Activated B cell treated with CpG ODN at 0.5 μM for 24 hours (primary cell): ENCODE measurements at places on chromosomes 11 and 22.

- no peak overlapping the region for H3K4me3 ChIP-seq
- no peaks in the 10 kb centered on the region for H3K36me3 ChIP-seq
- H3K4me1 ChIP-seq = no peaks in the 10 kb centered on the region
- H3K27me3 ChIP-seq = peaks cover 67% of the 10 kb centered on the region
Observed at GRCh38 chr11:61567286-61568061, 13.4 kb downstream of the SYT7 start.

- no peaks in the 10 kb centered on the region for H3K4me1 ChIP-seq
- H3K36me3 ChIP-seq = no peaks in the 10 kb centered on the region
- H3K27ac ChIP-seq = no peak overlapping the region
- peaks cover 16% of the 10 kb centered on the region for H3K27me3 ChIP-seq
- no peak for DNase-seq
Observed at GRCh38 chr22:49354516-49355210, 473.0 kb downstream of the BRD1 start.

GRCh38 chr11:77650123-77650522 lies 12.5 kb upstream of the CLNS1A start:
- no peak for DNase-seq
- H3K27me3 ChIP-seq = peaks cover 4% of the 10 kb centered on the region
- no peaks in the 10 kb centered on the region for H3K4me1 ChIP-seq
- no peak overlapping the region for H3K4me3 ChIP-seq

DNA sequence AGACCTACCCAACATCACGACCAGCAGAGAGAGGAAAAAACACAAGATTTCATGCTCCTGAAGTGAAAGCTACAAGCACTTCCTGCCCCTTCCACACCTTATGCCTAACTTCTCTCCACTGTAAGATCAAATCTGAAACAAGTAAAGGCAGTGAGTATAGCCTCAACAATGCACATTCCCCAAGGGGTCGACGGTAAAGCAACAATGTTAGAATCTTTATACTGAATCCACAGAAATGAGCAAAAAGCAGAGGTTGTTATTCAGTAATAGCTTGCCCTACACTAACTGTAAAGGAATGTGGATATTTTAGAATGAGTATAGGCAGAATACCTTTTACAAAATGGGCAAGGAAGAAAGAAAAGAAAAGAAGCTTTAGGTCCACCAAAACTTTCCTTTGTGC lies 15.6 kb downstream of the ARFGAP3 start:
- H3K4me3 ChIP-seq = no peak overlapping the region
- H3K36me3 ChIP-seq = peaks cover 57% of the 10 kb centered on the region
- no peak overlapping the region for H3K27ac ChIP-seq
- peaks cover 3% of the 10 kb centered on the region for H3K4me1 ChIP-seq
- no peaks in the 10 kb centered on the region for H3K27me3 ChIP-seq
- DNase-seq = no peak

DNA sequence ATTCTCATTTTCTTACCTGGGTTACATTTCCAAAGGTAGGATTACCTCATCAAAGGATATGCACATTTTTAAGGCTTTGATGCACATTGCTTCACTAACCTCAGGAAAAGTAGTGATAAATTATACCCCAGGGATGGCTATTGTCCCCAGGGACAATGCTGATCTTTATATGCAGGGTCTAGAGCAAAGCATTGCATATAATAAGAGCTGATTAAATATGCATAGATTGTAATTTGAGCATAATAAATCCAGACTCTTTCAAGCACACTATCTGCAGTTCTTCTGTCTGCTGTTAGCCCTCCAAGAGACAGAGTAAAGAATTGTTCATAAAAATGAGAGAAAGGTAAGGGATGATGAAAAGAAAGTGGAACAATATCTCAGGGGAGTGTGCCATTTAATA lies 57.3 kb upstream of the SYT13 start:
- no peak overlapping the region for H3K27ac ChIP-seq
- H3K4me1 ChIP-seq = peaks cover 17% of the 10 kb centered on the region
- no peaks in the 10 kb centered on the region for H3K36me3 ChIP-seq
- H3K4me3 ChIP-seq = no peak overlapping the region
- H3K27me3 ChIP-seq = peaks cover 14% of the 10 kb centered on the region

DNA sequence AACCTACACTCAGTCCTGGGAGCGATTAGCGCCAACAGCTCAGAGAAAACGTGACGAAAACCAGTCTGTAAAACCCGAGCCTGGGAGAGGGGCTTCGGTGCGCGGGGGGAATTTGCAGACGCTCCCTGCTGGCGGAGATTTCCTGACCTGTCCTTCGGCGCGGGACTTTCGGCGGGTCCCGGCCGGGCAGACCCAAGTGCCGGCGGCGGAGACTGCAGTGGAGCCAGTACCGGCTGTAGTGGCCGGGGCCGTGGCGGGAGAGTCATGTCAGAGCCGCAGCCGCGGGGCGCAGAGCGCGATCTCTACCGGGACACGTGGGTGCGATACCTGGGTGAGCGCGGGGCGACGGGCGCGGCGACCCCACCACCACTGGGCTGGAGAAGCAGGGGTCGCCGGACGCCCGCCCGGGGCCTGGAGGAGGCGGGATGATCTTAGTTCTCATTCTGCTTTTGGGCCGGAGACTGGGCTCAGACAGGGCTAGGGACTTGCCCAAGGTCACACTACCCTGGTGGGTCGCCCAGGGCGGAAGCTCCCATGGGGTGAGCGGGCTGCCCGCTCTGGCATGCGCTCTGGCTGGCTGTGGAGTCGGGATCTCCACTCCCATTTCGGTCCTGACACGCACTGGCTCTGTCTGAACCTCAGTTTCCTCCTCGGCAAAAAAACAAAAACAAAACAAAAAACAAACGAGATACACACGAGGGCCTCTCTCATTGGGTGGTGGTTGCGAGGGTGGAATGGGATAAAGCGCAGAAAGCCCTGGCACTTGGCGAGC lies at the start of gene MTFP1:
TSS of gene MTFP1 (plus strand) at position 153 of the 772 bp plus-strand sequence. CDS start at position 265, 112 bp downstream.
- H3K4me3 ChIP-seq = peak within 1 kb of the TSS; percentile 97
- H3K4me1 ChIP-seq = peaks cover 47% of the 10 kb centered on the region
- peak within 1 kb of the TSS; percentile 96 for H3K27ac ChIP-seq
- H3K27me3 ChIP-seq = no peaks in the 10 kb centered on the region

GRCh38 chr11:41499429-41499828 lies 40.0 kb upstream of the LRRC4C start:
- no peaks in the 10 kb centered on the region for H3K27me3 ChIP-seq
- DNase-seq = no peak

DNA sequence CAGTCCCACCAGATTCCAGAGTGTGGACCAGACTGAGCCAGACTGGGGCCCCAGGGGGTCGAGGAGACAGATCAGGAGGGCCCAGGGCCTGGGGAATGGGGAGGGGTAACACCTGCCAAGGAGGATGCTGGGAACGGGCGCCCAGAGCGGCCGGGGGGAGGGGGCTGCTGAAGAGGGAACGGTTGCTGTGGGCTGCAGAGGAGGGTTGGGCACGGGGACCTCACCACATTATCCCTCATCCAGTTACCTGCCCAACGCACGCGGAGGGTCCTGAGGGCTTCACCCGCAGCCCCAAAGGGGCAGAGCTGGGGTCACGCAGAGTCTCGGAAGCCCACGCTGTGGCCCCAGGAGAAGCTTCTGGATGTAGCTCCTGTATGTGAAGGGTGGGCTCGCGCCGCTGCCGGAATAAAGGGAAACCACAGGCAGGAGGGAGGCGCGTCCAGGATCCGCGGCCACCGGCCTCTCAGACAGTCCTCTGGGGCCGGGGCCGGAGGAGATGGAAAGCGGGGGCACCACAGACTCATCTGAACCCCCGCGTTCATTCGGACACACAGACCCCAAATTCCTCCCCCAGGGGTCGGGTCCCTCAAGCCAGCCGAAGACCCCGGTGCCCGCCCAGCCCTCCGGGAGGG lies 866 bp upstream of the SELENOO start:
- H3K4me1 ChIP-seq = peaks cover 31% of the 10 kb centered on the region
- H3K36me3 ChIP-seq = peaks cover 35% of the 10 kb centered on the region
- DNase-seq = no peak
- H3K27me3 ChIP-seq = no peaks in the 10 kb centered on the region
- peak overlapping the region; percentile 75 for H3K4me3 ChIP-seq

DNA sequence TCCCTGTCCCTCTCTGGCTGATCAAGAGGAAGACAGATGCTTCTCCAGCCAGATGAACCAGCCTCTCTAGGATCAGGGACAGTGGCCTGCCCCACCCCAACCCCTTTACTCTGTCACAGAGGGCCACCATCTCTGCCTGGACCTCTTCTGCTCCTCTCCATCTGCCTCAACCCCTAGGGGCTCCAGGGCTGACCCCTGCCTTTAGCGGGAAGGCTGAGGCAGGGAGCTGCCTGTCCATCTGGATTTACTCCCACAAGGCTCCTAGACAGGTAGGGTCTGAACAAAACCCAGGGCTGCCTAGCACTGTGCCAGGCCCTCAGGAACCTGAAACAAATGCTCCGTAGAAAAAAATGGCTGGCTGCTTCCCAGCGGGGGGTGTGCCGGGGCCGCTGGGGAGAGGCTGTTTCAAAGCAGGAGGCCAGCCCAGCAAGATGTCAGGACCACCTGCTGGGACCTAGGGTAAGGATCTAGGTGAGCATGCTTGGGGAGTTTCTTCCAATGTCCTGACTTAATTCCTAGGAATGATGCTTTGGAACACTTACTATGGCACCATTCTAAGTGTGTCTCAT lies 3.2 kb downstream of the CHST1 start:
- no peaks in the 10 kb centered on the region for H3K36me3 ChIP-seq
- H3K27ac ChIP-seq = no peak overlapping the region
- no peak overlapping the region for H3K4me3 ChIP-seq

DNA sequence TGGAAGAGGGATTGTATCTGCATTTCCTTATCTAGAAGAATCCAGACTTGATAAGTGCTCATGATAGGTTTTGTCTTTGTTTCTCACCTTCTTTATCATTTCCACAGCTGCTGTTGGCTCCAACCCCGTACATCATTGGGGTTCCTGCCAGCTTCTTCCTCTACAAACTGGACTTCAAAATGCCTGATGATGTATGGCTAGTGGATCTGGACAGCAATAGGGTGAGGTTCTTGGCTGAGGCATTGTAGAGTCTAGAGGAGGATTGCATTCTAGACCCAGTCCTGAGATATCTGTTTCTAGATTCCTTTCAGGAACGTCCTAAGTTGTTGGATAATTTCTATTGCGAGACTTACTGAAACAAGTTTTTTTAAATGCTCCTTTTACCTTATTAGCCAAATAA lies 8.1 kb downstream of the MADD start:
- no peak overlapping the region for H3K4me3 ChIP-seq
- H3K27me3 ChIP-seq = no peaks in the 10 kb centered on the region
- DNase-seq = no peak
- H3K27ac ChIP-seq = no peak overlapping the region

GRCh38 chr11:69667619-69668604 lies 7.2 kb downstream of the LTO1 start:
- no peak overlapping the region for H3K4me3 ChIP-seq
- no peak for DNase-seq
- H3K4me1 ChIP-seq = peaks cover 9% of the 10 kb centered on the region
